ENCODE measurements at places on chromosomes 1 and 21.

- DNase-seq = no peak
- H3K4me3 ChIP-seq = no peak overlapping the region
- no peak overlapping the region for H3K27ac ChIP-seq
Measured at GRCh38 chr1:193355626-193356025, 169.2 kb upstream of the B3GALT2 start.

DNA sequence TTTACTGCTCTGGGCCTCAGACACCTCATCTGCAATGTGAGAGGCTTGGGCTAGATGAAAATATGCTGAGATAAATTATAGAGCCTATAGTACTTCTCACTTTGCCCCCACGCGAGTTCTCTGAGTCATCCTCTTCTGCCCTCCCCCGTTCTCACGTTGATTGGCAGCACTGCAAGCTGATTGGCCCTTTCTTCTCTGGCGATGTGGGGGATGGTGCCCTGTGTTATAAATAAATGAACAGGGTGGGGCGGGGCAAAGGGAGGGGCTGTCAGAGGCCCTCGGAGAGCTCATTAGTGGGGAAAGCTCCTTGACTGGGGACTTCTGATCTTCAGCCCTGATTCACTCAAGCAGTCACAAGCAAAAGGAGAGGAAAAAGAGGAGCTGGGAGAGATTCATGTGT, 64.3 kb upstream of the ZC3H12A start:
- H3K27ac ChIP-seq = no peak overlapping the region
- no peaks in the 10 kb centered on the region for H3K36me3 ChIP-seq

- no peaks in the 10 kb centered on the region for H3K36me3 ChIP-seq
- DNase-seq = no peak
- H3K4me3 ChIP-seq = no peak overlapping the region
- H3K27me3 ChIP-seq = no peaks in the 10 kb centered on the region
- H3K4me1 ChIP-seq = no peaks in the 10 kb centered on the region
- H3K27ac ChIP-seq = no peak overlapping the region
Measured at GRCh38 chr21:18007121-18007520, 188.0 kb upstream of the C21orf91 start.

GRCh38 chr1:229594227-229595008, 31.5 kb downstream of the TAF5L start:
- H3K27me3 ChIP-seq = no peaks in the 10 kb centered on the region
- H3K27ac ChIP-seq = no peak overlapping the region
- H3K36me3 ChIP-seq = peaks cover 23% of the 10 kb centered on the region
- peaks cover 12% of the 10 kb centered on the region for H3K4me1 ChIP-seq

DNA sequence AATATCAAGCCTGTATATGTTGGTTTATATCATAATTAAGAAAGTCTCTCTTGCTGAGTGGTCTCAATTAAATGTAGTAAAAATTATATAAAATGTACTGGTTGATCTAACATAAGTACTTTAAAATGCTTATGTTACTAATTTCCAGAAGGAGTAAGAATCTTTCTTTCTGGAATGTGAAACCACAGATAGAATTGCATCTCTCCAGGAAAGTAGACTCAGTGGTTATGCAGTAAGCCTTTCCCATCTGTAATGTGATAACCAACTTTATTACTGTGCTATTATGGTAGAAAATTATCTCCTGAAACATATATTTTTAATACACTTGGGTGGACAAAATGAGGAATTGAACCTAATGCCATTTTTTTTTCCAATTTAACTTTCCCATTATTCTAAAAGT, 8.9 kb upstream of the RALGPS2 start:
- no peaks in the 10 kb centered on the region for H3K36me3 ChIP-seq
- no peak overlapping the region for H3K27ac ChIP-seq
- DNase-seq = no peak
- H3K4me1 ChIP-seq = no peaks in the 10 kb centered on the region

- H3K27ac ChIP-seq = no peak overlapping the region
- no peak for DNase-seq
- H3K4me3 ChIP-seq = no peak overlapping the region
- peaks cover 36% of the 10 kb centered on the region for H3K4me1 ChIP-seq
- H3K27me3 ChIP-seq = peaks cover 39% of the 10 kb centered on the region
Measured at GRCh38 chr1:44408212-44408582, 3.1 kb downstream of the RNF220 start.

DNA sequence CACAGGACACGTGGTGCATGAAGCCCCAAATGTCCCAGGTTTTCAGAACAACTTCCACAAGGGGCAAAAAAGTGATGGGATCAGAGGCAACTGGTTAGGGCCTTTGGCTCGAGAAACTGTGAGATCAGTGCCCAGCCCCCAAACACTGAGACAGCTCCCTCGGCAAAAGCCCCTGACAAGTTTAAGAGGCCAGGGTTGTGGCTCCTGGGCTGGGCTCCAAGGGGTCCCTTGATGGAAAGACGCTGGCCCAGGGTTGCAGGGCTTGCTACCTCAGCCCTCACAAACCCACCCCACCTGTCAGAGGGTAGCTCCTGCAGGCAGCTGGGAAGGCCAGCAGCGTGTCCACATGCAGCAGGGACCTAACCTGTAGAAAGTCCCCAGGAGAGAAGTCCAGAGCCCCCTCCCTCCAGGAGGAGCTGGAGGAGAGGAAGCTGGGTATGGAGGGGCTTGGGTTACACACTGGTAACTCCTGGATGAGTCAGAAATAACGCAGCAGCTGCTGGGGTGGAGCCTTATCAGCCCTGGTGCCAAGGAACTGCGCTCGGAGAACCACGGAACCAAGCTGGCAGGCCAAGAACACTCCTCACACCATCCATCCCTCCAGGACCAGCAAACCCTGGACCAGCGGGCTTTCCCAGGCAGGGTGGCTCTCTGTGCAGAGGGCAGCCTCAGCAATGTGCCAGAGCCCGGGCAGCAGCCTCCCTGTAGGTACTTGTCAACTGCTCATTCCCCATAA, 37.5 kb downstream of the CTNNBIP1 start:
- no peaks in the 10 kb centered on the region for H3K27me3 ChIP-seq
- no peak for DNase-seq
- H3K4me3 ChIP-seq = no peak overlapping the region
- no peak overlapping the region for H3K27ac ChIP-seq
- no peaks in the 10 kb centered on the region for H3K36me3 ChIP-seq

DNA sequence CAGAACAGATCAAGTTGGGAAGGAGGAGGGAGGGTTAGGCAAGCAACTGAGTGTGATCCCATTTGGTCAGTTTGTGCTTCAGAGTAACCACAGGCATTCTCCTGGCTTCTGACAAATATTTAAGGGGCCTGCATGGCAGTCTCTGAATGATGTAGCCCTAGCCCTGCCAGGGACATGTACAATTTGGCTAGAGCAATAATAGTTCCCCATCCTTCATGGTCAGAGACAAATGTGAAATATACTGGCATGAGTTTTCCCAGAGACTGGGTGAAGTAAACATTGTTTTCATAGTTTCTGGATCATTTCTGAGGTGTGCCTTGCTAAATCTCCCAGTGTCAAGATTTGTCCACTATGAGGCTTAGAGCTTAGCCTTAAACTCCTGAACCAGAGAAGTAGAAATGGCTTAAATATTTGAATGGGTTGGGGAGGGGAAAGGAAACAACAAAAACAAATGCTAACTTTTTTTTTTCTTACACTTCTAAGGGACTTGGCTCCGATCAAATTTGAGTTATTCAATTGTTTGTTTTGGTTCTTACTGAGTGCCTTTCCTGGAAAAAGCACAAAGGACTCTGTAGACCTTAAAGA, 42.0 kb upstream of the UBE2U start:
- H3K4me1 ChIP-seq = no peaks in the 10 kb centered on the region
- DNase-seq = no peak
- peaks cover 12% of the 10 kb centered on the region for H3K27me3 ChIP-seq
- no peak overlapping the region for H3K27ac ChIP-seq
- no peaks in the 10 kb centered on the region for H3K36me3 ChIP-seq

DNA sequence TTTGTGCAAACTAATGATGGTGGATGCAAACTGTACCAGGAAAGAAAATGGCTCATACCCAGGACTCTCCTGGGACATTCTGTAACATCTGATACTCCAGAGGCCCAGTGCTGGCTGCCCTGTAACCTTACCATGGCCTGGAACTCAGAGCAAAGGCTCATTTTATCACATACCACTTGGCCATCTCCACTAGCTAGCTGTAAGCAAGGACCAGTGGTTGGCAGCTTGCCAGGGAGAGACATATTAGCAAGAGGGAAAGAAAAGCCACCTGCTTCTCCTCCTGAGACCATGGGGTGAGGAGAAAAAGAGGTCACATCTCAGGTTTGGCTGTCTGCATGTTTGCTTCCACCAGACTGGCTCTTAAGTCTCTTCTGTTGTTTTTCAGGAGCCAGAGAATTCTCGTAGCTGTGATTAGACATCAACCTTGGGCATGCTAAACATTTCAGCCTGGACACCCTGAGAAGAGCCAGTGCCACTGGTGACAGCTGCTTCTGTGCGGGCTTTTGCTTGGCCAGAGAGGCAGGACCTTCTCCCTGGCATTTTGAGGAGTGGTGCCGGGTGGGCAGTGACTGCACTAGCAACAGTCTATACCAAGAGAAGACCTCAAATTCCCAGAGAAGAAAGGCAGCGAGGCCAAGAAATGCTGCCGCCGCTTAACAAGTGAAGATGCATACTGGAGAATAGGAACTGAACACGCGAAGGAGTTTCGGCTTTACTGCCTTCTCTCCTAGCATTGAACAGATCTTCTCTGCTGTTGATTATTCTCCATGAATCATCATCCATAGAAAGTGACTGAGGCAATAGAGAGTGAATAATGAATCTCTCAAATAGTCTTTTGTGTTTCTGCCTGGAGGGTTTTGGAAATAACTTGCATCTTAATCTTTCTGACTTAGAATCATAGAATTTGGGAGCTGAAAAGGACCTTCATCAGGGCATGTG, 6.7 kb upstream of the INKA2 start:
- peaks cover 4% of the 10 kb centered on the region for H3K4me1 ChIP-seq
- H3K36me3 ChIP-seq = no peaks in the 10 kb centered on the region
- DNase-seq = no peak
- no peak overlapping the region for H3K27ac ChIP-seq
- H3K27me3 ChIP-seq = peaks cover 10% of the 10 kb centered on the region

- H3K4me3 ChIP-seq = no peak overlapping the region
- no peak for DNase-seq
- no peaks in the 10 kb centered on the region for H3K27me3 ChIP-seq
Measured at GRCh38 chr1:248404024-248404423, 1.2 kb downstream of the OR2T1 start.
